ENCODE measurements at places on chromosomes 6 and 20. TPM values are rescaled to one million over a fixed set of nuclear protein-coding genes. Genes with fewer than 3 reads are reported as not detected.

GRCh38 chr6:119610265-119610664 is 260.7 kb upstream of the MAN1A1 start:
- DNase-seq, result no peak

PTK6 gene
- 0.16 TPM for total RNA-seq

DNA sequence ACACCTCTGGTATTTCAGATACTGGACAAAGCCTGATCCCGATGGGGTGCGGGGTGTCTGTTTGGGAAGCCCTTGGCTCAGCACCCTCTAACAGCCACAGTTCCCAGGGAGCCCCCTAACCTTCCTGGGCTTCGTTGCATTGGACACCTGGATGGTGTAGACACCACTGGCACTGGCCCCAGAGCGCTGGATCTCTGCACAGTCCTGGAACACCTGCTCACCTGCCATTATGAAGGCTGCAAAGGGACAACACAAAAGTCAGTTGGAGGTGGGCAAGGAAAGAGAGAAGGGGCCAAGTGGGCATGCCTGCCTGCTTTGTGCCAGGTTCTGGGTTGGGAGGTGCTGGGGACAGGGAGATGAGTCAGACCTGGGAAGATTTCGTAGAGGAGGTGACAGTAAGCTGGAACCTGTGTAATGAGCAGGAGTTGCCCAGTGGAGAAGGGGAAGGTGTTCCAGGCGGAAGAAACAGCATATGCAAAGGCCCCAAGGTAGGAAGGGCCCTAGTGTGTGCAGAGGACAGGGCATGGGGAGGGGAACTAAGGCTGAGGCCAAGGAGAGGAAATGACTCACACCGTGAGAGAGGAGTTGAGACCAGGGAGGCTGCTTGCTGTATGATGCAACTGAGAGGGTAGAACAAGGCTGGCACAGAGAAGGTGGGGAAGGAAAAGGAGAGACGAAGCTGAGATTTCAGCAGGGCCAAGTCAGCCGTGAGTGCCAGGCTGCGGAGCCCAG is 34.9 kb downstream of the ANGPT4 start:
- DNase-seq, result no peak

DNA sequence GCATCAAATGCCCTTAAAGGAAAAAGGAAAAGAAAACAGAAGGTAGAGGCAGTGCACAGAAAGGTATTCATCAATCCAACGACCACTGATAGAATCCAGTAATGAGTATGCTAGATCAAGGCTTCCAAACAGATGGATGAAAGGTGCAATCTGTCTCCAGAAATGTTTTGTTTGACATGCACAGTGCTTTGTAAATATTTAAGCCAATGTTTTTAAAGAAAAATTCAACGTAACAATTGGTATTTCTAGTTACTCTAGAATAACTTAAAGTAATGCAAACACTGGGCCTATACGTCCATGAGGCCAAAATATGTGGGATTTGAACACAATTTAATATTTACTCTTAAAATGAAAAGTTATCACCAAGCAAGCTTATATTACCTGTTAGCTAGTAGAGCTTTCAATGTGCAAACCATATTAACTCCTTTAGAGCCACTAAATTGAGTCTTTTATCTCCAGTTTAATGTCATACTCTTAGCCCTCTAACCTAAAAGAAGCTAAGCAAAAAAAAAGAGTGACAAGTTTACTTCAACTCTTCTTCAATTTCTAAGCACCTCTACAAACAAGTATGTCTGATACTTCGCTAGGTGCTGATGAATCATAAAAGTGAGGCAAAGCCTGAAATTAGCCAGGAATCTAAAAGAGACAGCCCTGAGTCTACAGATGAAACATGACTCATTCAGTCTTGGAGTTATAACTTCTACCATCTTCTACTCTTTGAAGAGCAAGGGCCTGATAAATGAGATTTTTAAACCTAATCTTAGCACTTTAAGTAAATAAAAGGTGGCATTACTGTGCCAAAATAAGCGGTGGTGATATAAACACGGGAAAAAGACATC is 169.8 kb downstream of the PTPRK start:
- DNase-seq, result no peak

FAM217A gene
- not detected for total RNA-seq

OR2H1 gene
- not detected for total RNA-seq

GRCh38 chr6:158646023-158646910 is 1.7 kb upstream of the DYNLT1 start:
- DNase-seq, result no peak

STMND1 gene
- total RNA-seq, result not detected

GRCh38 chr6:129141499-129141898 is 258.6 kb downstream of the LAMA2 start:
- no peak for DNase-seq

SLC17A9 gene
- 24.0 TPM for total RNA-seq
